H54 (cell line): ENCODE measurements at places on chromosomes 7 and 10.

DNA sequence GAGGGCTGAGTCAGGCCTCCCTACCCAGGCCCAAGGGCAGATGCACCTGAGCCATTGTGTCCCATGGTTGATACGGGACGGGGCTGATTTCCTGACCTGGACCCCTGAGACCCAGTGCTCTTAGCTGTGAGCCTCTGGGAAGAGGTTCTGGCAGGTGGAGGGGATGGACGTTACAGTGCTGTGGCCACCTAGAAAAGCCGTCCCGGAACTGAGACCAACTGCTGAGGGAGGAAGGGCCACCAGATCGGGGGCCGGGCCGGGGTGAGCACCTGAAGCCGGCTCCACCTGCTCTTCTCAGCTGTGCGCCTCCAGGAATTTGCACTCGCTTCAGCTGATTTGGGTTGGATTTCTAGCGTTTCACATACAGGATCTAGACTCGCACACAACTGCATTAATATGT, 35.4 kb downstream of the CHST12 start:
- DNase-seq = no peak

DNA sequence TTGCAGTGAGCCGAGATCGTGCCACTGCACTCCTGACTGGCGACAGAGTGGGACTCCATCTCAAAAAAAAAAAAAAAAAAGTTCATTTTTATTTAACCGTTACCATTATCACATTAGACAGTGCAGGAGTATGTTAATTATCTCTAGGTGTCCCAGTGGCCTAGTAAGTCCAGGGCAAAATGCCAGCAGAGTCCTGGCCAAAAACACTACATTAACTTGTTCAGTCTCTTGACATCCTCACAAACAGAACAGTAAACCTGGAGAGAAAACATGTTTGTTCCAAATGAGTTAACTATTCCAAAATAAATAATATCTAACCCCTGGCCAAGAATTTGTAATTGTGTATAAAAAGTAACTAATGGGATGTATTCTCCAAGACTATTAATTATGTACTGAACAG, 43.2 kb downstream of the PTPRZ1 start:
- no peak for DNase-seq

DNA sequence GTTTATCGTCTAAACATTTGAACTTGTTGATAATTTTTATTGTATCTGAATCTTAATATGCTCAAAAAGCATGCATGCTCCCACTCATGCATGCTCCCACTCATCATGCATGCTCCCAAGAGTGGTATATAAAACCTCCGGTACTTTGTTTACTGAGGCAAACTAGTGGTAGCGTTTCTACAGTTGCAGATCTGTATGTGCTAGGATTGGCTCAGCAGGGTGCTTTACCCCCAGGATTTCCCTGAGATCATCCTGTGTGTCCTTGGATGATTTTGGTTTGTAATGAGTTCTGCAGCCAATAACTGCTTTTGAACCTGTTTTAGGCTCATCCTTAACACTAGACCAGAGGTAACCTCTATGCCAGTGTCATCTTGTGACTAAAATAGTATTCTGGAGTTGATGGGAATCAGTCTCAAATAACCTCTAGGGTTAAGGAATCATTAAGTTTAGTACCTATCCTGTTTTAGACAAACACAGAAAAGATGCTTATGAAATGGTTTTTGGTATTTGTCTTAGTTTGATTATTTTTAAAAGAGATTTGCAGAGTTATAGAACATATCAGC, 40.4 kb downstream of the PHTF2 start:
- no peak for DNase-seq

- no peak for DNase-seq
These were observed 9.0 kb upstream of the ARPC1B start for GRCh38 chr7:99365318-99366141.

DNA sequence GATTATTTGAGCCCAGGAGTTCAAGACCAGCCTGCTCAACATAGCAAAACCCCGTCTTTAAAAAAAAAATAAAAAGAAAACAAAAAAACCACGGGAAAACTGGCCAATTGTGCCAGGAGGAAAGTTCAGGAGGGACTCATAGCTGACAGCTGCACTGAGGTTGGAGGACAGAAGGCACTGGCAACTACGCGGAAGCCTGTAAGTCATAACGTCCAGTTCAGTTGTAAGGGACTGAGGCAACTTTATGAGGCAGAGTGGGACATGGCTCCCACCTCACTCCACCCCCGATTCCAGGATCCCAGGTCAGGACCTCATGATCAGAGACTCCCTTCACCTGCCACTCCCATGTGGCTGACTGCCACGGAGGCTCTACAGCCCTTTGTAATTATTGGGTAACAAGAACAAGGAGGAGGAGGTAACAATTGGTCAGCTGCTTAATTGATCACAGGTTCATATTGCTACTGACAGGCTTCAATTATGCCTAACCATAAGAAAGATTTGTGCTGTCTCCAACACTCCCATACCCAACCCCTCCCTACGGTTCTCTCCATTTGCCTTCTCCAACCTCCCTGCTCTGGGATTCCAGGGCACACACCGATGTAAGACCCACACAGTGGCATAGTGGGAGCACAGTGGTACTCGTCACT, 1.9 kb upstream of the CCL24 start:
- DNase-seq = no peak

- DNase-seq = no peak
These were observed 115.6 kb downstream of the CDH23 start for GRCh38 chr10:71512312-71512711.
